ENCODE measurements at places on chromosomes 4 and X.

DNA sequence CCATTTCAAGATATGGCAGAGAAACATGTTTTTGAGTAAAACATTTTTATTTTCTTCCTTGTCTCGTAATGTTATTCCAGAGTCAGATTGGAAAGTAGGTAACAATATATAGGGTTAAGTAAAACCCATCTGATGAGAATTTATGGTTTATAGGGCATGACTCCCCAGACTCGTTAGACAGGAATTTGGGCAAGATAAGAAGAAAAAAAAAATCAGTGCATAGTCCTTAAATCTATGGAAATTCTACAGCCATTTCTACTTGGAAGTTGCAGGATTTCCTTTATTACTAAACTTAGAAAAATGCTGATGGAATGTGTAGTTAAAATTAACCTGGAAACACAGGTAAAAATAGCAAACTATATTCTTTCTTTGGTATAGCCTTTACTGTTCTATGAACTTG, 366.1 kb upstream of the MAGEB16 start:
- no peak for DNase-seq

- no peak for DNase-seq
Measured at GRCh38 chr4:38491854-38492478, 172.0 kb upstream of the KLF3 start.

DNA sequence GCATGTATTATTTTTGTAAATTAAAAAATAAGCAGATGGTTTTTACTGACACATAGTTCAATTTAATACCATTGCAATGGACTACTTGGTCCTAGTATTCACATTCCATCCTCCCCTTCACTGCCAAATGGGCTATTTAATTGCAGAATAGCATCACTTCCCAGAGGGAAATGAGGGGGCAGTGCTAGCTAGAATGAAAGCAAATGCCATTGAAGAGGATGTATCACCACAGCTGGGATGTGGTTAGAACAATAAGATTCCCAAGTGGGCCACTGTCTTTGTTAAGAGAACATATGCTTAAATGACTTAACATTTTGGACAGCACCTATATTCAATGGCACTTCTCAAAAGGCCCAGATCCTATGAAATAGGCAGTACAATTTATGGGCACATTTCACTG, 224.7 kb downstream of the RBMX2 start:
- no peak for DNase-seq

GRCh38 chrX:120001787-120002186, 58.2 kb upstream of the NKAP start:
- DNase-seq, result no peak

DNA sequence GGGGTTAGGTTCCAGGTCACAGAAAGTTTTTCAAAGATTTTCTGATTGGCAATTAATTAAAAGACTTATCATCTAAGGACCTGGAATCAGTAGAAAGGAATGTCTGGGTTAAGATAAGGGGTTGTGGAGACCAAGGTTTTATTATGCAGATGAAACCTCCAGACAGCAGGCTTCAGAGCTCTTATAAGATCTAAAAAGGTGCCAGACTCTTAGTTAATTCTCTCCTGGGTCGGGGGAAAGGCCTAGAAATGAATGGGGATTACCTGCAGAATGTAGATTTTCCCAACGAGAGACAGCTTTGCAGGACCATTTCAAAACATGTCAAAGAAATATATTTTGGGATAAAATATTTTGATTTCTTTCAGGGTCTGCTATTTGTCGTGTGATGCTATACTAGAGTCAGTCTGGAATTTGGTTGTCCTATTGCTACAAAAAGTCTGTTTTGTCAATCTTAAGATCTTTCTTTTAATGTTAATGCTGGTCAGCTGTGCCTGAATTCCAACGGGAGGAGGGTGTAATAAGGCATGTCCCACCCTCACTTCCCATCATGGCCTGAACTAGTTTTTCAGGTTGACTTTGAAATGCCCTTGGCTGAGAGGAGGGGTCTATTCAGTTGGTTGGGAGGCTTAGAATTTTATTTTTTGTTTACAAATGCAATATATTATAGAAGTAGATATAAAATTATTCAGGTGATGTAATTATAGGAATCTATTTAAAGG, 15.8 kb downstream of the EGF start:
- no peak for DNase-seq

GRCh38 chrX:39728025-39728424, 369.7 kb downstream of the BCOR start:
- DNase-seq, result no peak

DNA sequence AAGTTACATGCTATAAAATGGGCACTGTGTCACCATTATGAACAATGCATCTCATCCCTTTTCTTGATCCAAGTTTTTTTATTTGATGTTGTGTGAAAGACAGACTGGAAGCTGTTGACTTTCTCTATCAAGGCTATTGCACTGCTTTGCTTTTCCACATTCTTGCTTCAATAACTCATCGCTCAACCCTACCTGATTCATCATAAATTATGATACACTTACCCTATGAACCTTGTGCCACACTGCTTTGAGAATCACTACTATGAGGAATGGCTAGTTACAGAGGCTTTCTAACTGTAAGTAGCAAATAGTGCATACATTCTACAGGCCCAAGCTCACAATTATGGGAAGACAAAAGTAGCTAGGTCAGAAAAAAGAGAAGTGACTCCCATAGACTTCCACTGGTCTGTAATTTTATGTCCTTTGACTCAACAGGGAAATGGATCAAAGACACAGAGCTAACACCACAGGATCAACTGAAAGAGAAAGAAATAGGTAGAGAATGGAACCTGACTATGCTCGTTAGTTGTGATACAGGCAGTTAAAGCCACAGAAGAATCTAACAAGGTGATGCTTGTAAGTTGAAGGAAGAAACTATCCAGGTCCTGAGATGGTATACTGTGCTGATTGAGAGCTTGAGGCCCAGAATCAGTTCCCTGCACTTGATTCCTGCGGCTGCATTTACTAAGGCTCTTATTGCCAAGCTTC, 163.5 kb downstream of the PPP3CA start:
- no peak for DNase-seq

DNA sequence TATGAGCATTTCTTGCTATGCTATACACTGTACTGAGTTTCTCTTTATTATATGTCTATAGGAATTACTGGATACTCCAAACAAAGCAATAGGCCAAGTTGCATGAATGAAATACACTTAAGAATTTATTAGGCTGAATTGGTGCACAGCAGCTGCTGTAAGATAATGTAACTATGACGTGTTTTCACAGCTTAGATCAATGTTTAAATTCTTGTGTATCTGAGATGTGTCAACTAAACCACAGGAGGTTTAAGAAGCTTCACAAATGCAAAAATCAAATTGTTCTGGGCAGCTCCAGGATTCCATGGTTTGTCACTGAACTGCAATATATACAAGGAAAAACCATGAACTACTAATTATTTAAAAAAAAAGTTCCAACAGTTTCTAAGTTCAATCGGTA, 156.7 kb downstream of the MAPK10 start:
- DNase-seq, result no peak

DNA sequence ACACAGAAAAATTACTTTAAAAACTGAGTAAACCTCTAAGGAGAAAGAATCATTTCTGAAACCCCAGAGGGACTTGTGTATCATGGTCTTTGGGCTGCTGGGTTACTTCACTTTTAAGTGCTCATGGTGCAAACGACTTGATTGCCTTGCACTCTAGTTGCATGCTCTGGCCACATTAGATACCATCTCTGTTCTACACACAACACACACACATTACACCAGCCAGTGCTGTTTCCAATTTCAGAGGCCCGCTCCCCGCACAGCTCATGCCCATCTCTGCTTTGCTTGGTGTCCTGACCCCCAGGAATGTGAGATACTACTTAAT, 2.1 kb downstream of the PPP3CA start:
- no peak for DNase-seq

DNA sequence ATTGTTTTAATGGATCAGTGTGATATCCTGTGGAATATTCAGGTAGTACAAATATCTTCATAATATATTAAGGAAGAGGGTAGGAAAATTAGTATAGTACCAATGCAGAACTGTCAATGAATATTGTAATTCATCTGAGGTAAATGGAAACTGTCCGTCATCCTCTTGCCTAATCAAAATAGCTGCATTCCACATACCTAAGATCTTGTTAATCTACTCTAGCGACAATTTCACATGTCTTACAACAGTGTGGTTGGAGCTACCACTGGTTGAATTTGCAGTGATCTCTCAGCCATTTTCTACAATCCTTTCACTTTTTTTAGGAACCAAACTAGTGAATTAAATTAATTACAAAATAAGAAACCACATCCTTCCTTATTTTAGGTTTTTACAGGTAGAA, 117.5 kb downstream of the PCDH18 start:
- DNase-seq, result no peak

GRCh38 chr4:188403272-188403671, 264.0 kb downstream of the TRIML1 start:
- DNase-seq, result peak; percentile 38

GRCh38 chr4:87749883-87750282, 49.5 kb upstream of the IBSP start:
- no peak for DNase-seq

- no peak for DNase-seq
Measured at GRCh38 chr4:7298619-7299009, 106.3 kb downstream of the SORCS2 start.

DNA sequence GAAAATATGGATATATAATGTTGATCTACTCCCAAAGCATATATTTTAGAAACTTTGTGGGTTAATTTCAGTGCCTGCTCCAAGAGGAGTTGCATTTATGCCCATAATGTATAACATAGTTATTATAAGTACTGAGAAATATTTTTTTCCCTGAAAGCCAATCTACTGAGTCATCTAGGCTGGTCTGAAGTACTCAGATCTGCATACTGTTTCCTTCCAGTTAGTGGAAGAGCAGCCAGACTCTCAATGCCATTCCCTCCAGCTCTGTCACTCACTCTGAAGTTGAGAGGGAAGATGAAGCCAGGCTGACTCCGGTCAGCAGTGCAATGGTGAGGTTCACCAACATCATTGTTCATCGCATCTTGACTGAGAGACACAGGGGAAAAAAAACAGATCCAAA, 505.1 kb downstream of the PPARGC1A start:
- no peak for DNase-seq

DNA sequence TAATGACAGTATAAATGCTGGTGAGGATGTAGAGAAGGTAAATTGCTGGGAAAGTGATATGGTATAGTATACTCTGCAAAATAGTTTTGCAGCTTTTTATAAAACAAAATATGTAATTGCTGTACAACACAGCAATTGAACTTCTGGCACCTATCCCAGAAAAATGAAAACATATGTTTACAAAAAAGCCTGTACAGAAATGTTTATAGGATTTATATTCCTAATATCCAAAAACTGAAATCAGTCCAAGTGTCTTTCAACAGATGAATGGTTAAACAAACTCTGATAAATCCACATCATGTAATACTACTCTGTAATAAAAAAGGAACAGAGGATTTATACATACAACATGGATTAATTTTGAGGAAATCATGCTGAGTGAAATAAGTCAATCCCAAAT, 198.4 kb upstream of the ACTRT1 start:
- DNase-seq, result no peak

DNA sequence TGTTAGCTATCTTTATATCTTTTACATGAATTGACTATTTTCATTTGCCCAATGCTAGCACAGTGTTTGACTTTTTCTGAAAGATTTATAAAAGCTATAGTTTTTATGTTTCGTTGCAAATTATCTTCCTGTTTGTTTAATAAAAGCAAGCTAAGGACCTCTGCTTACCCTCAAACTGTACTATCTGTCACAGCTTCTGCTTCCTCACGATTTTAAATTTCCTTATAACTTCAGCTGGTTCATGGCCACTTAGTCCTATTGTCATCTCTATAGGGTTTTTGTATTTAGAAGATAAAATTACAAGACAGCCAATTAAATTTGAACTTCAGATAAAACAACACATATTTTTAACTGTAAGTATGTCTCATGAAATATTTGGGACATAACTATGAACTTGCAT, 494.0 kb downstream of the PDGFC start:
- no peak for DNase-seq

- no peak for DNase-seq
Measured at GRCh38 chr4:8155660-8156421, 2.8 kb downstream of the ABLIM2 start.

DNA sequence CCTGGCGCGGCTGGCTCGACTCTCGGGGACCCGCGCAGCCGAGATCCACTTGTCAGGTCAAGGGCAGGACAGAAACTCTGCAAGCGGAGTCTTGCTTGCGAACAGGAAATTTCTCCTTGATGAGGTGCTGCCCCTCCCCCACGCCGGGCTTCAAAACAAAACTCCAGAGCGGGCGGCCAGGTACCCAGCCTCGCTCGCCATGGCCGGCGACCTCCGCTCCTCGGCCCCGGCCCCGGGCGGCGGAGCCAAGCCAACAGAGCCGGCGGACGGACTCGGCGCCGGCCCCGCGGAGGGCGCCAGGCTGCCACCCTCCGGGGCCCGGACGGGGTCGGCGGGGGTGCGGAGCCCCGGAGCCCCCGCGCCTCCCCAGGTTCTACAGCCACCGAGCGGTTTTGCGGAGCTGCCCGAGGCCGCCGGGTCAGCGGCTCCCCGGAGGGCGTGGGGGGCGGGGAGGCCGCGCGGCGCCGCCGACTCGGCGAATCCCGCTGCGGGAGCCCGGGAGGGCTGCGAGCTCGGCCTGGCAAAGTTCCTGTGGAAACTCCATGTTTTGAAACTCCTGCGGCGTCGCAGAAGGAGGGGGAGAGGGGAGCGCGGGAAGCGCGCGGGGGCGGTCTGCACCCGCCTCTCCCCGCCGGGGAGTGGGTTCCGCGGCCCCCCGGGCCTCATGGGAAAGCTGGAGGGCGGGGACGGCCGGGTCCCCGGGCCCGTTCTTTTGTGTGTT, 11.7 kb upstream of the BCOR start:
- DNase-seq, result peak; percentile 64

GRCh38 chrX:22015139-22015750, 16.9 kb upstream of the PHEX start:
- no peak for DNase-seq

DNA sequence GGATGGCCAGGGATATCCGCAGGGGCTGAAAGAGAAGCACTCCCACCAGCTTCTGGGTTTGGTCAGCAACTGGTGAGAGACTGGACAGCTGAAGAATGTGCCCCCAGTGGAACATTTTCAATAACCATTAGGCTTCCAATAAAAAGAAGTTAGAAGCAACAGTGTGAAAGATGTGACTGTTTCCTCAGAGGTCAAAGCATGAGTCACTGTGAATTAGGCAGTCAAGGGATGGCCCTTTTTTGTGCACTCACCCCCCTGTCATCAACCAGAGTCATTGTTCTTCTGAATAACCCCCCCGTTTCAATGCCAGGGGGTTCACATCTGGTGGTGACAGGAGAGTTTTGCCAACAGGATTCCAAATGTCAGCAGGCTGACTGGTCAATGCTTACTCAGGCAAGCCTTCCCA, 74.6 kb upstream of the SH3RF1 start:
- DNase-seq, result no peak

GRCh38 chrX:120244395-120244734, 6.2 kb upstream of the ZBTB33 start:
- DNase-seq, result no peak

DNA sequence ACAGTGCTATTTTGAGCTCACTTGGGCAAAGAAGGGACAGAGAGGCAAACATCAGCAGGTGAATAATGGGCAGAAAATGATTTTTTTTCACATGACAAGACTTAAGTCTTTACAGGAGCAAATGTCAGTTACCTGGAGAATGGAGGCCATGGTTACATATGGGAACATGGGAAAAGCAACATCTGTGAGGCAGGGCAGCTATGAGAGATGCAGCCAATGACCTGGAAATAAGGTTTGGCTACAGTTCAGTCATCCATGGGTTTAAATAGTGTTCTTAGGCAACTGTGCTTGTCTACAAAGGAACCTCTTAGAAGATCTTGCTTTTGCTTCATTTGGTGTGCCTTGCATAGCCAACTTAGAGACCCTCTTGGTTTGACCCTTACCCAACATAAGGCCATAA, 490.2 kb upstream of the LCORL start:
- DNase-seq, result no peak

- no peak for DNase-seq
Measured at GRCh38 chrX:133789829-133790228, 195.6 kb downstream of the GPC3 start.
